ENCODE measurements at places on chromosomes 13 and 19. TPM values are rescaled to one million over a fixed set of nuclear protein-coding genes. Genes with fewer than 3 reads are reported as not detected.

NKPD1 gene
- total RNA-seq, result 0.15 TPM

MED16 gene
- 70.6 TPM for total RNA-seq

HS6ST3 gene
- not detected for total RNA-seq

MUC16 gene
- total RNA-seq, result under 0.01 TPM

SBK3 gene
- total RNA-seq, result not detected

PSG11 gene
- total RNA-seq, result not detected

CERS4 gene
- total RNA-seq, result 3.8 TPM

OR4F17 gene
- total RNA-seq, result not detected

CCNA1 gene
- total RNA-seq, result not detected

ZNF20 gene
- total RNA-seq, result 6.2 TPM

PTGER1 gene
- total RNA-seq, result 0.84 TPM

RFPL4AL1 gene
- not detected for total RNA-seq

ZNF581 gene
- 15.2 TPM for total RNA-seq

APOC1 gene
- 23.8 TPM for total RNA-seq

TMPRSS9 gene
- total RNA-seq, result 0.34 TPM

NLRP11 gene
- total RNA-seq, result 0.12 TPM

RGS9BP gene
- 0.09 TPM for total RNA-seq

UBL5 gene
- total RNA-seq, result 280 TPM

Measured in left colon (tissue), 2 donors.